Aorta (tissue), 5 donors: ENCODE measurements at places on chromosomes 1 and 21.

GRCh38 chr1:84398175-84399155 is at the start of gene DNASE2B:
DNASE2B (plus strand) TSS chr1:84398484; CDS start chr1:84398565, 81 bp downstream.
- DNase-seq = no peak

DNA sequence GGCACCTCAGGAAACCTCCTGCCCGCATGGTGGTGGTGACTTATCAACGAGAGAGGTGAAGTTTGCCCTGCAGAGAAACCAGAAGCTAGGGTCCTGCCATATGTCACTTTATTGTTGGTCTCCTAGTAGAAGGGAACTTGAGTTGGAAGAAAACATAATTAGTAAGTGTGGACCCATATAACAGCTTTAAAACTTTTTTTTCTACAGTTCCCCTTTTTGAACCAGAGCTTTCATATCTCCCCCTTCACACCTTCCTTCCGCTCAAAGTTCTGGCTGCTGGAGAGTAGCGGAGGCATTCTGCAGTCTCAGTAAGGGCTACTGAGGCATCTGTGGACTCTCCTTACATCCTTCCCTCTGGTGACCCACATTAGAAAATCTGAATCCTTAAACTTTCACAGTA is 48.9 kb downstream of the PHC2 start:
- DNase-seq = no peak

DNA sequence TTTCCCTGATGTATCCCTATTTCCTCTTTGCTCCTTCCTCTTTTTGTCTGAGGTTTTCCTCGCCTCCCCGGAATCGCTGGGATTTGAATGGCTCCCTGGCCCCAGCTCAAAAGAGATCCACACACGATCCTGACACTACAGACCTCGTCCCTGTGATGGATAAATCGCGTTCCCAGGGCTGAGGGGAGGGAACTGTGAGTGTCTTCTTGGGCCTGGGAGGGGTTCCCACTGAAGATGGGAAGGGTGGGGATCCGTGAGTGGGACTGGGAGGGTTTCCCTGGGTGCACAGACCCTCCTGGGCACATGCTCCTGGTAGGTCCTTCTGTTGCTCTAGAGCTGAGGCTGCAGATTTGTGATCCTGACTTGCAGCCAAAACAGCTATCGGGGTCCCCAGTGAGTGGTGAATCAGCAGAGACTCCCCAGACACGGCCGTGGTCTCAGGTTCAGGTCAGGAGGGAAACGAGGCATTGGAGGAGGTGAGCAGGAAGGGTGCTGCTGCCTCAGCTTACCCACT is 591.0 kb downstream of the PTPRU start:
- peak; percentile 51 for DNase-seq

- no peak for DNase-seq
Measured at GRCh38 chr1:180837020-180837419, 75.7 kb upstream of the KIAA1614 start.

DNA sequence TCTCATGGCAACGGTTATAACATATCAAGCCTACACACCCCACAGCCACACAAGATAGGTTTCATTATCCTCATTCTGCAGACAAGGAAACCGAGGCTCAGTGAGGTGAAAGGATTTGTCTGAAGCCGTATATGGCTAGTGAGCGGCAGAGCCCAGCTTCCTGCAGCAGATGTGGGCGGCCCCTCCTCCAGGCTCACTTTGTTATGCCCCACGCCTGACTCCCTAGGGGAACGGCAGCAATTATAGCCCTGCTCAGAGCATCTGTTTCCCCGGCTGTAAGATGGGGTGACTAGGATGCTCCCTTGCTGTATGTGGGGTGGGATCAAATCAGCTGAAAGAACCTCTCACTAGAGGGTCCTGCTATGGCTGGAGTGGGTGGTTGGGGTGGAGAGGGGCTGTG is 22.1 kb downstream of the GRHL3 start:
- DNase-seq = no peak

- DNase-seq = peak; percentile 44
Measured at GRCh38 chr21:45316871-45317397, 29.2 kb upstream of the POFUT2 start.

DNA sequence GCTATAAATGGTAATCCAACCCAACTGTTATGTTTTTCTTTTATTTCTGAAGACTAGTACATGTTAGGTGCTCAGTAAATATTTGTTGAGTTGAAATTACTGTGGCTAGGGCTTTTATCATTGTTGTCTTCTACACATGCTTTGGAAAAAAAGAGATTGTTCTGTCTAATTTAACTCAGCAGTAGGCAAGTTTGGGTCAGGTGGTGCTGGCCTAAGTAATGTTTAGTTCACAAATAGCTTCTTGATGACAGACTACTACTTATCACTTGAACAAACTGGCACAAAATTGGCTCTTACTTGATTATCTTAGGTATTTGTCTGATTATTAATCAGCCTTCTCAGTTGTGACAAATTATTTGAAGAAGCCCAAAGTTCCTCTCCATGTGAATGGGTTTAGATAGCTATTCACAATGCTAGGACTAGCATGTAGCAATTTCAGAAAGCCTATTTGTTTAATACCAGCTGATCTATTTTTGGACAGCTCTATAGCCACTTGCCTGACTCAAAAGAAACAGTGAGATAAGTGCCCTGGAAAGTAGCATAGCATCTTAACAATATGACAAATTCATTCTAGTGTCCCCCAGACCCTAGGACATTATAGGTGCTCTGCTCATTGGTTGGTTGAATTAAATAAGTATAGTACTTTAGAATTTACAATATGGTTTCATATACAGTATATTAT is 32.6 kb downstream of the TMEM200B start:
- no peak for DNase-seq

DNA sequence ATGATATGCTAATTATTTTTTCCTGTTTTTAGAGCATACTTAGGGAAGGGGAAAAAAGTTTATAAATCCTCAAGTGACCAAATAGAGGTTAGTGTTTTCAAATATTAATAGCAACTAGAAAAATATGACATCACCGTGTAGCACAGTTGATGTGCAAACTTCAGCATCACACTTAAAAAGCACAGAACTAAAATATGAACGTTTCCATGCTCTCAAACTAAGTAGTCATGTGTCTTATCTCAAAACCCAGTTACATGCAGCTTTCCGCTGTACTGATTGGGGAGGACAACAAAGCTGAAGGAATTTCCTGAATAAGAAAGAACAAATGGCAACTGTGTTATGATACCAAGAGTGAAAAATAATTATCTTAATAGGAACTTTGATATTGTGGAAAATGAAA is 903.7 kb downstream of the ADGRL2 start:
- DNase-seq = no peak

DNA sequence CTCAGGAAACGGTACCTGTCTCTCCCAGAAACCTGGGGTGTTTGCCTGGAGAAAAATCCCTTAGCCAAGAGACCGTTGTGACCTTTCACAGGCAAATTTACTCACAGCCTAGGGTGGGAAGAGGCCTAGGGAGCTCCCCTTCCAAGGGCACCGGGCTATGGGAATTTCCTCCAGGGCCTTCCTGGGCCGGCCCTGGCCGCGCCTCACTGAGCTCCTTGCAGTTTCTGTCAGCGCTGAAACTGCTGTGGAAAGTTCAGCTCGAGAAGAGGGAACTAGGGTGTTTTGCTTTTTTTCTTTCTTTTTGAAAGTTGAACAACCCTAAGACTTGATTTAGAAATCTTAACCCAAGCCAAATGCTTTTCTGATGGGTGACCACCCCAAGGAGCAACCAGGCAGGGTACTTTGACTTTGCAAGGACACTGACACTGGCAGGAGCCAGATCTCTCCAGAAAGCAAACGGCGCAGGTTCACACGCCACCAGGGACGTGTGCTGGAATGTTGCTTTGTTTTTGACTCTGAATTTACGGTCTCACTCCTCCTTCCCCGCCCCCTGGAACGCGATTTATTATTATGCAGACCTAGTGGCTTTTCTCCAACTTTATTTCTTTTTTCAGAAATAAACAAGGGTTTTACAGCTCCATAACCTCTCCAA is 229.6 kb upstream of the JUN start:
- DNase-seq = no peak

GRCh38 chr1:76048219-76048618 is 26.3 kb upstream of the ST6GALNAC3 start:
- no peak for DNase-seq

- DNase-seq = no peak
Measured at GRCh38 chr1:6206520-6206855, 569 bp downstream of the RNF207 start.

DNA sequence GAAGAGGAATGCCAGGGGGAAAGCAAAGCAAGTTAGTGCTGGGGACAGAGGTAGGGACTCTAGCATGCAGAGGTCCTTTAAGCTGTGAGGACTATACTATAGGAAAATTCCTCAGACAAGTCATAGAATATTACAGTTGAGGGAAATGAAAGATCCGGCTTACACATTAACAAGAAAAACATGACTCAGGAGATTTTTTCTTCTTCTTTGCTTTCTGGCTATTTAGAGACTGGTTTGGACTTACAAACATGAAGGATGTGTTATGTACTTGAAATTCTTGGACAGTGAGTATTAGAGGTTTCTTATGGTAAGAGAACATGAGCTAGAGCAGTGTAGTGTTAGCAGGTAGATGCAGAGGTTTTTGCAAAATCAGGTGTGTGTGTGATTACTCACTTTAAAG is 24.9 kb downstream of the USP25 start:
- no peak for DNase-seq

GRCh38 chr1:45629035-45629434 is 5.2 kb upstream of the CCDC17 start:
- no peak for DNase-seq
